ENCODE measurements at places on chromosomes 5 and 9.
A peak's percentile ranks its signal among the peaks of the same experiment; 100 is the strongest.

DNA sequence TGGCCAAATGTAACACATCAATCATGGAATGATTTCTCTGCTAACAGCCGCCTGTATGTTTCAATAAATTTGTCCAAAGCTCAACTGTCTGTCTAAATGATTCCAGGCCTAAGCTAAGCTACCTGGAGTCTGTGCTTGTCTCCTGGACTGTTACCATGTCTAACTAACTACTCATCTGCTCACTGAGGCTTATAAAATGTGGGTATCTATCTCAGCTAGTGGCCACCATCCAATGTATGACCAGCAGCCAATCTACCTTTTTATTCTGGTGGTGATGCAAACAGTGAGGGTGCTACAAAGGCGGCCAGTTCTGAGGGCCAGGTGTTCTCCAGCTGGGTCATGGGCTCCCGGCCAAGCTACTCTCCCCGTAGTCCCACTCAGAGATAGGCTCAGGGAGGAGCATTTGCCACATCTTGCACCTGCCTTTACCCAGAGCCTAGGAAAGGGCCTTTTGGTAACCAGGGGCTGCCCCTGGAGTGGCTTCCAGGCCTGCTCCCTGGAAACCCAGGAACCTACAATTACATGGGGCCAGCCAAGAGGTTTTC is 59.1 kb downstream of the PFDN1 start:
- DNase-seq = no peak

GRCh38 chr5:95975703-95976102 is 14.1 kb upstream of the ELL2 start:
- no peak for DNase-seq

DNA sequence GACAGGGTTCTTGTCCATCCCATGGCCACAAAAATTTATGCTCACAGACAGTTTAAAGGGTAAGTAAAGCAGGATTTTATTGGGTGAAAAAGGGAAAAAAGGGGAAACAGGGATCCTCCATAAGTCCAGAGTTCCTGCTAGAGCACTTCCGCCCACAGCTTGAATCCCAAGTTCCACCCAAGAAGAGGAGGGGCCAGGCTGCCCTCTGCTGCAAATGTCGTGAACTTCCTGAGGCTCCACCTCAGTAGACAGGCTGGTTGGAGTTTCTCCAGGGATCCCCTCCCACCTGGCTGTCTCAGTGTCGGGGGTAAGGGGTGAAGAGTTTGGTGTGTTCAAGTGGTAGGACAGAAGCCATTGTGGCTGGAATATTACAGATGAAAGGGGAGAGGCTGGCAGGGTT is 275.0 kb upstream of the SGCD start:
- DNase-seq = no peak

DNA sequence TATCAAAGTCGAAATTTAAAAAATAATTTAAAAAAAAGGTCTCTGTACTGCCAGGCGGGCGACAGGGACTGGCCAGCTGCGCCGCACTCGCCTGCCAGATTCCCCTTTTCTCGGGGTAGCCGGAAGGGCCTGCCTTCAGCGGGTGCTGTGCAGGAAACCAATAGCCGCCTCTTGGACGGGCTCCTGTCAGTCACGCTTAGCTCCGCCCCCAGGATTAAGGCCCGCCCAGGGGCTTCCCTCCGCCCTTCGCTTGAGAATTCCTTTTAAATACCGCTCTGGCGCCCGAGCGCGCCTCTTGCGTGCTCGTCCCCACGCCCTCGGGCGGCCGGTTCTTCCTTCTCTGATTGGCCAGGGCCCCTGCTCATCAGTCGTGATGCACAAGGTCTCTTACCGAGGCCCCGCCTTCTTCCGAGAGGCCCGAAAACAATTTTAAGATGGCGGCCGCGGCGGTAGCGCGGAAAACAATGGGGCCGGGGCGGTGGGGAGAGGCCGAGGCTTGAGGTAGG is at the start of gene MAML1:
MAML1 (plus strand) TSS at position 411 of the 506 bp plus-strand sequence. CDS start 291 bp downstream, outside the sequence.
- peak; percentile 99 for DNase-seq

DNA sequence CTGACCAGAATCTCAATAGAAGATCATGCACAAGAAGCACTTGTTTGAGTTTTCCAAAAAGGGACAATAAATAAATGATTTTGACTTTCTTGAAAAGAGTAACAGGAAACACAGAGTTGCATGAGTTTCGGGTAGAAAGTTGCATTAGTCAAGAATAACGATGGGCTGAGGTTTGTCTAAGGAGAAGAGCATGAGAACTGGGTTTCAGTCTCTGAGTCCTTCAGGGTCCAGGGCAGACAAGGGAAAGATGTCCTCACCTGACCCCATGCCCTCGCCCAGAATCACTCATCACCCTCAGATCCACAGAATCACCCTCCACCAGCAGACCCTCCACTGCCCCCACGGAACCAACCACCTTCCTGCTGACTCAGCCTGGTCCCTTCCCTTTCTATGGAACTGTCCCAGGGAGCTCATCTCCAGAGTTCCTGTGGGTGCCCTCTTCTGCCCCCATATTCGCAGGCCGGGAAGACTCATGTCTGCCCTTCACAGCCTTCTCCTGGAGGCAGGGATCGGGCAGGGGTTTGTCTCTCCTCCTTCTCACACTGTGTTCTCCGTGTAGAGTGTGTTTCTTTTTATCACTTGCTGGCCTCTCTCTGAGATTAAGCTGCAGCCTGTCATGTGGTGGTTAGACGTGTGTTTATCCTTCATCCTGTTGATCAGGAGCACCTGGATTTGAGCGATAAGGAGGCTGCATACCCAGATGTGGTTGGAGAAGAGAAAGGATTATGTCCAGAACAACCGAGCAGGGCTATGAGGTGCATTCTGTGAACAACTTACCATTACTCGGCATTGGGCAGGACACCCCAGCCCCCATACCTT is 442.6 kb downstream of the MAT2B start:
- DNase-seq = no peak

GRCh38 chr5:103298117-103298516 is 39.6 kb downstream of the MACIR start:
- DNase-seq = no peak

- DNase-seq = no peak
Observed at GRCh38 chr5:75716715-75717081, 539 bp downstream of the POC5 start.

- no peak for DNase-seq
Observed at GRCh38 chr5:89065919-89066318, 182.9 kb upstream of the MEF2C start.

DNA sequence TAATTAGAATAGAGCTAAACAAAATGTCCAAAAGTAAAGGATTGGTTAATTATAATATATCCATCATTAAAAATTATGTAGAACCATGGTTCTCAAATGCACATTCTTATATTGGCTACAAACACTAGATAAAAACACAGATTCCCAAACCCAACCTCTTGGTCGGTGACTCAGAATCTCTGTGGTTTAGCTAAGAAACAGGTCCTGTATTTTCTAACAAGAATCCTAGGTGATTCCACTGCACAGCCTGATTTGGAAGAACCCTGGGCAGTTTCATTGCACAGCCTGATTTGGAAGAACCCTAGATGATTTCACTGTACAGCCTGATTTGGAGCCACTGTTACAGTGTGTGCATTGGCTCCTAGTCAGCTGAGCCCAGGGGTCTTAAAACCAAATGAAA is 67.9 kb downstream of the KIAA1958 start:
- no peak for DNase-seq
